BE2C (cell line): ENCODE measurements at places on chromosomes 4 and X.

- no peak for DNase-seq
These were observed 119.0 kb upstream of the UGT8 start for GRCh38 chr4:114479595-114479994.

DNA sequence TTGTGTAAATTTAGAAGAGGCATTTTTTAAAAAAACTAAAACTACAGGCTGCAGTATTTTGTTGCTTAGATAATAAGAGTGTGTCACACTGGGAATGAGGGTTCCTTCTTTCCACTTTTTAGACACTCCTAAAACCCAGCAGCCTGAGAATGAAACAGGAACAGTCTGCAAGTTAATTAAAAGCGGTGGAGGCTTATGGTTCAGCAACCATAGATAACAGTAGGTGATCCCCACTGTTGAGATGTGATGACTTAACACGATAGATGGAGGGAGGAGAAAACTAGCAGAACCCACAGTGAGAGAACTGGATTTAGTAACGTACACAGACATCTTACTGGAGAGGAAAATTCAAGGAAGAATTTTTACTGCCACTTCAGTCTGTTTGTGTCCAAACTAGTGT, 767.3 kb downstream of the C4orf33 start:
- no peak for DNase-seq

- no peak for DNase-seq
These were observed 68.2 kb downstream of the MRPL1 start for GRCh38 chr4:77930876-77931275.

- no peak for DNase-seq
These were observed 218.9 kb downstream of the PABPC4L start for GRCh38 chr4:133982533-133983224.

DNA sequence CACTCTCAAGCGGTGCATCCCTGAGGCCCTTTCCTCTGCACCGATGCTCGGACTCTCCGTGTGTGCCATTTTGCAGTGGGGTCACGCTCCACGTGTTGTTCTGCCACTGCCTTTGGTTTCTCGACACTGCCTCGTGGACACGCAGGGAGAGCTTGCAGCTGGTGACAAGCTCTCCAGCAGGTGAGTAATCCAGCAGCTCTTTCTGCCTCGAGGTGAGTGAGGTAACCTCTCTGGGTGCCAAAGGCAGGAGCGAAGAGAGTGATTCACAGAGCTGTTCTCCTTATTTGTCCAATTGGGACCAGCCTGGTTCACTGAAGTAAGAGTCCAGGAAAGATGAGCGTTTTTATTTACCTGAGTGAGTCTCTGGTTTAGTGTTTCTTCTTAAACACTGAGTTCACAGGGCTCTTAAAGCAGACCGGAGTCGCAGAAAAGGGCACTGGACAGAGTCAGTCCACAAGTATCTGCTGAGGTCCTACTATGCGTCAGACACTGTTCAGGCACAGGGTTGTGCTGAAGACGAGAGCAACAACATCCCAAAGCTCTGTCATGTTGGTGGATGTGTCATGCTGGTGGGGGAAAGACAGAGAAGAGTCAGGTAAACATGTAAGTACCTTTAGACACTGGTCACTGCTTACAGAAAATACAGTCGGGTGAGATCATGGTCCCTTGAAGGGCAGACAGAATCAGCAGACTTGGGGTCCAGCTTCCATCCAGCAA, 61.8 kb downstream of the FHDC1 start:
- DNase-seq, result no peak

DNA sequence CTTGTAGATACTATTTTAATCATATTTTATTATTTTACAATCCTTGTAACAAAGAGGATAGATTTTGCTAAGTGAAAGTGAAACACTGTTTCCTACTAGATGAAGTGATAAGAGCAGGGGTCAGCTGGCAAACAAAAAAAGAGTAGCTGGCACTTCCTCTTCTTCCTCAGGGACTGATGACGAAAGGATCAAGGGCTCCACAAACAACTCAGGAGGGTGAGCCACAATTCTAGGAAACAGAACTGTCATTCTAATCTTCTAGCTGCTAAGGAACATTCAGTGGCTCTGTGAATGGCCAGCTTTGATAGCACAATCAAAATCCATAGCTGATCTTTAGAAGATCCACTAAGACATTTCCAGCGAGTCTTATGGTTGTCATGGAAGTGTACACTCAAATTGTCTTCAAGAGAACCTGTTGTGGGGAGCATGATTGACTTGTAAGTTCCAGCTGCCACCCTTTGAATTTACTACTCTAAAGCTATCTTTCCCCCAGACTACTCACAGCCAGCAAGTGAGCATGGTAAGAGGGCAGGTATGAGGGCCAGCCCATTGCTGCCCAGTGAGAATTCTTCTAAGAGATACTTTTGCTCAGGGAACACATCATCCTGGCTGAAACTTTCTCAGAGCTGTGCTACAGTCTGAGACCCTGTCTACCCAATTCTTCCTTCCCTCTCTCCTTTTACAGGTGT, 275.7 kb upstream of the RASGEF1B start:
- DNase-seq, result no peak

DNA sequence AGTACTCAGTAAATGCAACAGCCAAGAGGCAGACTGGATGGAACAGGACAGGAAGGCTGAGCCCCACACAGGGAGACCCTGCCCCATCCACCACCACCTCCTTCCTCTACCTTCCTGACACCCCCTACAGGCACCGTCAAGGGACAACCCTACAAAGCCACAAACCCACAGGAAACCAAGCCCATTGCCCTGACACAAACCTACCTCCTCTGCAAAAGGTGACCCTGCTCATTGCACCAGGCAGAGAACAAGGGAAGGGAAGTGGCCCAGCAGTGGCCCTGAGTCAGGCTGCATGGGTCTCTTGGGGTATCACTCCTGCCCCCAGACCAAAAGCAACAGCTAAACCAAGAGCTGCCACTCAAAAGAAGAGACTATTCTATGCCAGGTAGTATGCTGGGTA, 21.0 kb downstream of the JAKMIP1 start:
- DNase-seq, result no peak

- no peak for DNase-seq
These were observed 178.8 kb downstream of the CAMK2D start for GRCh38 chr4:113582737-113583136.

- no peak for DNase-seq
These were observed 178.5 kb downstream of the SHOX start for GRCh38 chrX:809081-809480.

GRCh38 chr4:94304365-94304971, 38.2 kb downstream of the HPGDS start:
- DNase-seq, result peak; percentile 39

- DNase-seq, result peak; percentile 79
These were observed 103.9 kb downstream of the MAML3 start for GRCh38 chr4:140049849-140050637.

DNA sequence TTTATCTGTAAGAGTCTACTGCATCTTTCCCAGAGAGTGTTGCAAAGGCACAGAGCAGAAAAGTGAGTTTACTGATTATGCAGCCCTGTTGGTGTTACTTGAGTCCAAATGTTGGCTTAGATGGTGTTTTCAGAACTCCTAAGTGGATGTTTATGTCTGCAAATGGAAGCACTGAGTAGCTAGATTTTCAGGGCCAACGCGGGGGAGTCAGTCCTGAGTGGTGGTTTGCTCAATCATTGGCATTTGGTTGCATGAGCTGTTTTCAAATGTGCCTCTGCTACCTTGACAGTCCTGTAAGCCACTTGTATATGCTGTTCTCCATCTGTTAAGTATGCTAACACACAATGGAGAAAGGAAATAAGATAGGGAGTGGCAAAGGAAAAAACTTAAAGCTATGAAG, 45.4 kb downstream of the MAMLD1 start:
- no peak for DNase-seq

DNA sequence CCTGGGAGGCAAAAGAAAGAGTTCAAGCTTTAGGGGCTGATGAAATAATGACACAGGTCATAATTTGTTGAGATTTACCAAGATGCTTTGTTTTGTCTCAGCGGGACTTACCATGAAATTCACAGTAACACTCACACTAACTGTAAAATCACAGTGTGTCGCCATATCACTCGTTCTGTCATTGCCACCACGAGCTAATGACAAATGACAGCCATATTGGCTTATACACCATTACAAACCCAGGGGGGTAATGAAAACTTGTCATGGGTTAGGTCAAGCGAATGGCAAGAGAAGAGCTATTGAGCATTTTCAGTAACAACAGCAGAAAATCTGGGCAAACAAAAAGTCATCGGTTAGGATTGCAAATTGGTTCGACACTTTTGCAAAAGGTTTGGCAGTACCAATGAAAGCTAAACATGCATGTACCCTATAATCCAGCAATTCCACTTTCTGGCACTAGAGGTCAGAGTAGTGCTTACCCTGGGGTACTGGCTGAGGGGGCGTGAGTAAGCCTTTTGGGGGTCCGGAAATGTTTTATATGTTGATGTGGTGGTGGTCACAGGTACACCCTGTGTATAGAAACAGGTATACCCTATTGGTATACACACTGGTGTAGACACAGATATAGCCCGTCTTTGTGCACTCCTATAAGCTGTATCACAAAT, 83.9 kb upstream of the RAI2 start:
- peak; percentile 25 for DNase-seq

DNA sequence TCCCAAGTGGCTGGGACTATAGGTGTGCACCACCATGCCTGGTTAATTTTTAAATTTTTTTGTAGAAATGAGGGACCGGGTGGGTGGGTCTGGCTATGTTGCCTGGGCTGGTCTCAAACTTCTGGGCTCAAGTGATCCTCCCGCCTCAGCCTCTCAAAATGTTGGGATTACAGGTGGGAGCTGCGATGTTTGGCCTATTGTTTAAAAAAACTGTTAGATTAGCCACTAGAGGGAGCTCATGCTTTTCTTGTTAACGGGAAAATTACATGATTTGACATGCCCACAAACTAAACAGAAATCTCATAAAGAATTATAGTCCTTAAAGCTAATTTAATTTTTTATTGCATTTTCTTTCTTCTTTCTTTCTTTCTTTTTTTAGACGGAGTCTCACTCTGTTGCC, 5.0 kb upstream of the SDAD1 start:
- DNase-seq, result no peak

DNA sequence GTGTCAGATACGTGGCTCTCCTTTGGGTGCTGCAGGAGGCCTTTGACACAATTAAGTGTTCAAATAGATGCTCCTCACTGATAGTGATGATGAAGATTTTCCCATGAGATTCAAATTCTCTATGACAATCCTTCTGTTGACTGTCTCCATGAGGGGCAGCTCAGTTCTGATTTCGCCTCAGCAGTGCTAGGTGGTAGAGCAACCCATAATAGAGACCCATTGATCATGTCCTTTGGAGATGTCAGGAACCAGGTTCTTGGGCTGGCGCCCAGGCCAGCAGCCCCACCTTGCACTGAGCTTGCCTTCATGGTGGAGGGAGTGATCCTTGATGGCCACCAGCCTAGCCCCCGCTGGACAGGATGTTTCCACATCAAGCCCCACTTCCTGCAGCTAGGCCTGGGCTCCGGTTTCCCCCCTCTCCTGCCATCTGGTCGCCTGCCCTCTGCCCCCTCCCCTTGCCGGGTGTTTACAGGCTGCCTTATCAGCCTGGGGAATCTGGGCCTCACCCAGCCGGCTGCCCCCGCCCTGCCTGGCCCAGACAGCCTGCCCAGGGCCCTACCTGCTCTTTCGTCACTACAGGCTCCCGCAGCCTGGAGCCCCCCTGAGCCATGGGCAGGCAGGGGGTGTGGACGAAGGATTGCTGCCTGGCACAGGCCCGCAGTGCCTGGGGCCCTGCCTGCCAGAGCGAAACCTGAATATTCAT, 12.6 kb downstream of the ELF4 start:
- peak; percentile 50 for DNase-seq

- no peak for DNase-seq
These were observed 21.0 kb upstream of the FMR1 start for GRCh38 chrX:147890756-147891155.

DNA sequence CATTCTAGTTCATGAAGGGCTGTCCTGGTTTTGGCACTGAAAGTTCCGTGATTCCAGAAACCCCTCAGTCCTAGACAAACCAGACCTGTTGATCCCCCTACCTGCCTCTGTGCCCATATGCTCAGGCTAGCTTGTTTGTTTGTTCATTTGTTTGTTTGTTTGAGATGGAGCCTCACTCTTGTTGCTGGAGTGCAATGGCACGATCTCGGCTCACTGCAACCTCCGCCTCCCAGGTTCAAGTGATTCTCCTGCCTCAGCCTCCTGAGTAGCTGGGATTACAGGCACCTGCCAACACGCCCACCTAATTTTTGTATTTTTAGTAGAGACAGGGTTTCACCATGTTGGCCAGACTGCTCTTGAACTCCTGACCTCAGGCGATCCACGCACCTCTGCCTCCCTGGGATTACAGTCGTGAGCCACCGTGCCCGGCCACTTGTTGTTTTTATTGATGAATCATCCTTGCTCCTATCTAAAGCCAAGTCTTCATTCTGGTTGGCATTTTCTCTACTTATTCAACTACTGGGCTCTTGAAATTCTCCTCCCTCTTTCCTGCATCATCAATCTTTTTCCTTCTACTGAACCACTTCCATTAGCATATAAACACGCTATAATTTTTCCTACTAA, 86.3 kb upstream of the BMP2K start:
- DNase-seq, result no peak

DNA sequence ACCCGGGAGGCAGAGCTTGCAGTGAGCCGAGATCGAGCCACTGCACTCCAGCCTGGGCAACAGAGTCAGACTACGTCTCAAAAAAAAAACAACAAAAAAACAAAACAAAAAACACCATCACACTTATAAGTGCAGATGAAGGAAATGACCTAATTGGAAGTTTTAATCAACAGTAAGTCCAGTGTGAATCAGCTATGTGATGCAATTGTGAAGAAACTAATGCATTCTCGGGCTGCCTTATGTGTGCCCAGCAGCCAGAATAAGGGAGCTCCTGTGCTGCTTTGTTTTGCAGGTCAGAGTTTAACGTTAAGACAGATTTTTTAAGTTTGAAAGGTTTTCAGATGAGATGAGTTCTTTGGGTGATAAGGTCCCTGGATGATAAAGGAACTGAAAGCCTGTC, 10.8 kb downstream of the DAPP1 start:
- DNase-seq, result no peak

GRCh38 chr4:145041378-145041777, 56.6 kb downstream of the ANAPC10 start:
- no peak for DNase-seq

DNA sequence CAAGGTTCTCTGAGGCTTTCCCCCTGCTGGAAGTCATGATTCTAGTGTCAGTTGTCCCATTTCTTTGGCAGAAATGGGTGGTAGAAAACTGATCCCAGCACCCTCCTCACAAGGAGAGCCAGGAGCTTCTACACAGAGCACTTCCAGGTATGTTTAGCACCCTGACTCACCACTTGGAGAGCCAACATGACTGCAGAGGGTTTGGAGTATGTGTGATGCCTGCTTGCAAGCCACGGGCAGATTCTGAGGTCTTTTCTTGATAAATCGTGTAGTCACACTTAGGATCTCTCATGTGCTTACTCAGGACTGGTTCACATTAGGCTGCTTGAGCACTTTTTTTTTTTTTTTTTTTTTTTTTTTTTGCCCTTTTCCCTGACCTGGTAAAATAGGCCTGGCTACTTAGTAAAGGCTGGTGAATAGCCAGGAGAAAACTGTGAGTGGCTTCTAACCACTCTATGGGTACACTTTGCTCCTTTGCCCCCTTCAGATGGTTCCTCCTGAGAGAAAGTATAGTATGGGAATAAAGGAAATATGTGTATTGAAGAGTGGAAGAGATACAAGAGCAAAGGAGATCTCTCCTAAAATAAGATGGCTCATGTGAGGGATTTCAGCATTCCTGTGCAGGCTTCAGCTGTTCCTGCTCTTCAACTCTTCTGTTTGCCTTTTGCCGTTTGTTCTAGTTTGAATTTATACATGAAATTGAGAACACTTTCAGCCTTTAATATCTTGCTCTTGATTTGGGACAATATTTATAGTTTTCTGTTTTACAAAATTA, 103.6 kb downstream of the EMCN start:
- DNase-seq, result no peak

GRCh38 chr4:34417160-34417559, 1827.2 kb downstream of the ARAP2 start:
- peak; percentile 19 for DNase-seq

GRCh38 chr4:101102114-101102742, 245.1 kb downstream of the PPP3CA start:
- peak; percentile 54 for DNase-seq
